ENCODE measurements at places on chromosomes 3 and 15.

- DNase-seq = no peak
Measured at GRCh38 chr3:33221241-33221640, 2.6 kb upstream of the SUSD5 start.

DNA sequence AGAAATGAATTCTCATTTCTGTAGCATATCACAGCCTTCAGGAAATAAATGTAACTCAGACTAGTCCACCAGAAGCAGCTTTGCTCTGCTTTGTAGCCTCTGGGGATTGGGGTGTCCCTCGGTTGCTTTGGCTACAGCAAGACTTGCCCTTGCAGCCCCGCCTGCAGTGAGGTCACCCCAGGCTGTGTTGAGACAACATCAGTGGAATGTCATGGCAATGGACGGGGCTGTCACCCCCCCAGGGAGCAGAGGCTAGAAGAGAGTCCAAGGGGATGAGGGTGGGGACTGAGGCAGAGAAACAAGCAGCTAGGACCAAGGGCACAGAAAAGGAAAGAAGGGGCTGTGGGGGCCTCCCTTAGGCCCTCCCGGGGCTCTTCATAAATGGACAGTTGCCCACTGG, 854 bp downstream of the CLEC3B start:
- DNase-seq = no peak

GRCh38 chr3:31050296-31050695, 155.8 kb upstream of the GADL1 start:
- no peak for DNase-seq

GRCh38 chr15:62119874-62120273, 45.2 kb downstream of the C2CD4B start:
- DNase-seq = no peak

GRCh38 chr3:138578961-138579574, 15.0 kb downstream of the CEP70 start:
- DNase-seq = no peak

Data from activated CD8-positive, alpha-beta memory T cell treated with anti-CD3 and anti-CD28 coated beads for 1 hour (primary cell).